ENCODE measurements at places on chromosomes 7 and 10. TPM values are rescaled to one million over a fixed set of nuclear protein-coding genes. Genes with fewer than 3 reads are reported as not detected.

Gene HMX2
- not detected for total RNA-seq

Gene SLC26A5
- total RNA-seq: not detected

Gene RELN
- not detected for total RNA-seq

Gene KMT2E
- 114 TPM for total RNA-seq

DNA sequence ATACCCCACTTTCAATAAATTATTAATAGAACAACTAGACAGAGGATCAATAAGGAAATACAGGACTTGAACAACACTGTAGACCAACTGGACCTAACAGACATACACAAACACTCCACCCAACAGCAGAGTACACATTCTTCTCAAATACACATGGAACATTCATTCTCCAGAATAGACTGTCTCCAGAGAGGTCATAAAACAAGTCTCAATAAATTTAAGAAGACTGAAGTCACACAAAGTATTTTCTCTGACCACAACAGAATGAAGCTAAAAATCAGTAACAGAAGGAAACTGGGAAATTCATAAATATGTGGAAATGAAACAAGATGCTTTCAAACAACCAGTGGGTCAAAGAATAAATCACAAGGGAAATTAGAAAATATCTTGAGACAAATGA lies 119.8 kb downstream of the SMURF1 start:
- DNase-seq: no peak

DNA sequence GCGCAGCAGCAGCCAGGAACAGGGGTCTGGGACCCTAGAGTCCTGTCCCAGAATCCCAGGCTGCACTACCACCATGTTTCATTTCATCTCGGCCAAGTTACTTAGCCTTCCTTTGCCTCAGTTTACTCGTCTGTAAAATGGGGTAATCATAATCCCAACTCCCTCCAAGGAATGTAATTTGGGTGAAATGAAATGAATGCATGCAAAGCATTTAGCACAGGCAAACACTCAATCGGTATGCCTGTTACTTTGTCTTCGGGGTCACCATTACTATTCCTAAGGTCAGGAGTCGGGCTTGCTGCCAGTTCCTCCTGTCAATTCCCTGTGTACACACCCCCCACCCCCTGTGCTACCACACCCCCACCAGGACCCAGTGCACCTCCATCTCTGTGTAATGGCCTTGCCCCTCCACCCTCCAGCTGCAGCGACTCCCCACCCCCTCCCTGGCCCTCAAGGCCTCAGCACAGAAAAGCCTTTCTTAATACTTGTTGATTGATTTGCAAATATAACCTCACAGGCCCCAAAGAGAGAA lies 1.7 kb downstream of the TNS3 start:
- no peak for DNase-seq

GRCh38 chr7:157018328-157018996 lies 8.0 kb upstream of the MNX1 start:
- no peak for DNase-seq

- DNase-seq: no peak
These were observed 42.1 kb downstream of the TRIM24 start for GRCh38 chr7:138502023-138502767.

GRCh38 chr10:27815261-27815660 lies 69.6 kb upstream of the MKX start:
- no peak for DNase-seq

GRCh38 chr10:13816195-13816925 lies 229.6 kb downstream of the PRPF18 start:
- no peak for DNase-seq

DNA sequence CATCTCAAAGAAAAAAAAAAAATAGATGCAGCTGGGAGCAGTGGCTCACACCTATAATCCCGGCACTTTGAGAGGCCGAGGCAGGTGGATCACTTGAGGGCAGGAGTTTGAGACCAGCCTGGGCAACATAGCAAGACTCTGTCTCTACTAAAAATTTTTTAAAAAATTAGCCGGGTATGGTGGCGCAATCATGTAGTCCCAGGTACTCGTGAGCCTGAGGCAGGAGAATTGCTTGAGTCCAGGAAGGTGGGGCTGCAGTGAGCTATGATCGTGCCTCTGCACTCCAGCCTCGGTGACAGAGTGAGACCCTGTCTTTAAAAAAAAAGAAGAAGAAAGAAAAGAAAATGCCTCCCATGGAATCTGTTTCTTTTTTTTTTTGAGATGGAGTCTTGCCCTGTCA lies 31.9 kb downstream of the GTF2IRD1 start:
- no peak for DNase-seq

DNA sequence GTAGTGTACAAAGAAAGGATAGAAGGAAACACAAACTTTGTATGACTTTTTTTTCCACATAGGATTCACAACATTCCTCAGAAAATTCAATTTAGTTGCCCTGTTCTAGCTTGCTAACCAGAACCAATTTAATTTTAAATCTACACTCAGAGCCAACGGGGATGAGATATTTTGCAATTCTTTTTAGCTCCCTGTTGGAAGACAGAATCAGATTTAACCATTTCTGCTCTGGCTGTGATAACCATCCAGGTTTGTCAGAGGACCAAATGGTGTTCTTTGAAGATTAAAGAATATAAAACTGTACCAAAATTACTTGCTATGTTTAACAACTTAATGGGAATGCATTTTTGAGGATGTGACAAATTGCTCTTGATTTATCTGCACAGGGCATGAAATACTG lies 319.7 kb downstream of the HPSE2 start:
- no peak for DNase-seq
